ENCODE measurements at places on chromosomes 2 and 18.
A peak's percentile ranks its signal among the peaks of the same experiment; 100 is the strongest.

- no peak for DNase-seq
Measured at GRCh38 chr18:49178321-49178720, 227.6 kb upstream of the SMAD7 start.

GRCh38 chr2:37365669-37366068, 21.2 kb downstream of the QPCT start:
- DNase-seq = no peak

- no peak for DNase-seq
Measured at GRCh38 chr2:198315791-198316630, 511.6 kb downstream of the PLCL1 start.

GRCh38 chr2:14433946-14434495, 198.5 kb upstream of the LRATD1 start:
- DNase-seq = no peak

- peak; percentile 77 for DNase-seq
Measured at GRCh38 chr18:71798986-71799673, 745.0 kb downstream of the CBLN2 start.

DNA sequence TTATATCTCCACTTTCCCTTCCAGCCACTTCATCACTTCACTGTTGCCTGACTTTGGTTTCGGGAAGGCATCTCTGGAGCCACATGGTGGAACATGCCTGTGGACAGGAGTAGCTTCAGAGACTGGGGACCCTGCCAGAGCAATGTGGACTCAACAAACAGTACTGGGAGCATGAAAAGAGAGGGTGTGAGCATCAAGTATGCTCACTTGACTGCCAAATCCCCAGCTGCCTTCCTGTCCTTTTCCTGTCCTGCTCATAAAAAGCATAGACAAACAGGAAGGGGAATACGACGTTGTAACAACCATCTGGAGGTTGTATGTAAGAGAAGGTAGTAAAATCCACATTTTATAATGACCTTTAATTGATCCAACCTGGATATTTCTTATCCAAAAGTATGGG, 61.3 kb upstream of the CSRNP3 start:
- DNase-seq = no peak

DNA sequence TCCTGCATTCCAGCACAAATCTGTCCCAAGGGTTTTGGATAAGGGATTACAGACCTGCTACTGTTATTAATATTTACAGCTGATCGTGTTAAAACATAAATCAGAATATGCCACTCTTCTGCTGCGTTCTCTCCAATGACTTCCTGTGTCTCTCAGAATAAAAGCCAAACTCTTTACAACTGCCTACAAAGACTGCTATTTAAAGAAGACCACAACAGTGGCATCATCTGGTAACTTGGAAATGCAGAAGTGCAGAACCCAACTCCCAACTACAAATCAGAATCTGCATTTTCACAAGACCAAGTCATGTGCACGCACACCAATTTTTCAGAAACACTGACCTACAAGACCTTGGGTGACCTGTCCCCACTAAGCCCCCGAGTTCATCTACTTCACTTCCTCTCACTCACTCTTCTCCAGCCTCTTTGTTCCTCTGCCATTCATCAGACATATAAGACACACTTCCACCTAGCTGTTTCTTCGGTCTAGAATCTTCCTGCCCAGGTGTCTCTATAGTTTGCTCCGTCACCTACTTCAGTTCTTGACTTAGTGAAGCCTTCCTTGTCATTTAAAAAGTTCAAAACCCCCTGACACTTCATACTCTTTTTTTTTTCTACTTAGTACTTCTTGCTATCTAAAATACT, 36.0 kb downstream of the CHN1 start:
- DNase-seq = no peak

DNA sequence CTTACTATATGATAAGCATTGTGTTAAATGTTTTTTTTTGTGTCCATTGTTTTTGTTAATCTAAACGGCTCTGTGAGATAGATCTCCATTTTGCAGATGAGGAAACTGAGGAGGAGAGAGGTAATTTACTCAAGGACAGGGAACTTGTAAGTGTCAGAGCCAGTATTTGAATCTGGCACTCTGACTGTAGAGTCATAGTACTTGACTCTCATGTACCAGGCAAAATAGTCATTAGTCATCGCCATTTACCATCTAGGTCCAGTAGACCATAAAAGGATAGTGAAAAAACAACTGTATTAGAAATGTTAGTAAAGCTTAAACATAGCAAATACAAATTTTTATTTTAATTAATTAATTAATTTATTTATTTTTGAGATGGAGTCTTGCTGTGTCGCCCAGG, 4.8 kb downstream of the PSMD14 start:
- peak; percentile 38 for DNase-seq

GRCh38 chr2:239285932-239286230, 114.9 kb downstream of the HDAC4 start:
- no peak for DNase-seq

DNA sequence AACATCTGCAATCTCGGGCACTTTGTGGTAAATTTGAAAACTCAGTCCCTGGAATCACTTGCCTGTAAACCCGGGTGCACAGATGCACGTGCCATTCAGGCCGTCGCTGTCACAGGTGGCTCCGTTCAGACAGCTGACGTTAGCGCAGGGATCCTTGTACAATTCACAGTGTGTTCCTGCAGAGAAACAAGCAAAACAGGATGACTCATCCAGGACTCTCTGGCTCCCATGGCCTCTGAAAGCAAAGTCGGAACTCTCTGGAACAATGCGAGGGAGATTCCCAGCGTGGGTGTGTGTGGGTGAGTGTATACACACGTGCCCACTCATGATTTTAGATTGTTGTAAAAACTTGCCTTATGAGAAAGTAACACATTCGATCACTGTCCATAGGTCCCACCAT, 136.1 kb upstream of the PID1 start:
- peak; percentile 74 for DNase-seq

- peak; percentile 23 for DNase-seq
Measured at GRCh38 chr2:37005118-37005868, 39.0 kb upstream of the STRN start.

DNA sequence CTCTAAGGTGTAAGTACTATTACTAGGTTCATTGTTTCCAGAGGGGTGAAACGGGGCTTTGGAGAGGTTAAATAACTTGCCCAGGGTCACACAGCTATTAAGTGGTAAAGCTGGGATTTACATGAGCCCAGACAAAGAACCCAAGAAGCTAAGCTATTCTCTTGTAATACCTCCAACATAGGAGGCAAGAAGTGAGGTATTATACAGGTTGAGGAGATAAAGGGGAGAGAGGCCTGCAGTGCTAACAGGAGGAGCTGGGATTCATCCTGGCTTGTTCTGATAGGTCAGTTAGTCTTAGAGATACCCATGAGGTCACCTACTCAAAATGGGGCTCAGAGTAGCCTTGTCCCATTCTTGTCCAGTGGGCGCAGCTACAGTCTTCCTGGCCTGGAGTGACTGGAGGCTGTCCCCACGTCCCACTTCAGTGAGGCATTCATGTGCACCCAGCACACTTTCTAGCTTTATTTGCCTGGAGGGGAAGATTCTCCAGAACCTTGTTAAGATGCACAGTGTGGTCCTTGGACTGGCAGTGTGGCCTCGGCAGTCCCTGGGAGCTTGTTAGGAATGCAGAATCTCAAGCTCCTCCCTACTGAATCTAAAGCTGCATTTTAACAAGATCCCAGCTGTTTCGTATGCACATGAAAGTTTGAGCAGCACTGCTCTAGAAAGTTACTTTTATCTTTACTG, 63.5 kb downstream of the MEIS1 start:
- DNase-seq = no peak

DNA sequence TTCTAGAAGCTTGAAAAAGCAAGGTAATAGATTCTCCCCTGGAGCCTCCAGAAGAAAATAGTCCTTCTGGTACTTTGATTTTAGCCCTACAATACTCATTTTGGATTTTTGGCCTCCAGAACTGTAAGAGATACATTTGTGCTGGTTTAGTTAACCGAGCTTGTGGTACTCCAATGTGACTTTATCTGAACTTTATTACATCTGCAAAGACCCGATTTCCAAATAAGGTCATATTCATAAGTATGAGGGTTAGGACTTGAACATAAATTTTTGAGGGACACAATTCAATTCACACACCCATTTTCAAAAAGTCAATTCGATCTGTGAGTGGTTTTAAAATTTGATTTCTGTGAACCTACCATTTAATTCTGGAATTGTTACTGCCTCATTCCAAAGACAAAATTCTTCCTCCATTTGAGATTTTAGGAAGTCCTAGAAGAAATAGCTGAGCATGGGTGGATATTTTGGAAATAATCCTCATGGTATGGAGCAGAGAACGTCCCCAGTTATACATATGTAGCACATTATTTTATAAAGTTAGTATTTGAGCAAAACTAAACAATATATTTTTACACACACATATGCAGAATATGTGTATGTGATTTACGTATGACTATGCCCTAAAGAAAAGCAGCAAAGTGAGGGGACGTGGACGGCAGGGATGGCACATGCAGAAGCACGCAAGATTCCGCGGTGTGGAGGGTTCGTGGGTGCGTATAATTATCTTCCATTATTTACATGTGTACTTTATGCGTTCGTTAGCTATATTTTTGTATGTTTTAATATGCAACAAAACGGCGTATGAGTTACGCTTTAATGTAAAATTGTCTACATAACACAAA, 905 bp upstream of the NUP35 start:
- DNase-seq = peak; percentile 3

DNA sequence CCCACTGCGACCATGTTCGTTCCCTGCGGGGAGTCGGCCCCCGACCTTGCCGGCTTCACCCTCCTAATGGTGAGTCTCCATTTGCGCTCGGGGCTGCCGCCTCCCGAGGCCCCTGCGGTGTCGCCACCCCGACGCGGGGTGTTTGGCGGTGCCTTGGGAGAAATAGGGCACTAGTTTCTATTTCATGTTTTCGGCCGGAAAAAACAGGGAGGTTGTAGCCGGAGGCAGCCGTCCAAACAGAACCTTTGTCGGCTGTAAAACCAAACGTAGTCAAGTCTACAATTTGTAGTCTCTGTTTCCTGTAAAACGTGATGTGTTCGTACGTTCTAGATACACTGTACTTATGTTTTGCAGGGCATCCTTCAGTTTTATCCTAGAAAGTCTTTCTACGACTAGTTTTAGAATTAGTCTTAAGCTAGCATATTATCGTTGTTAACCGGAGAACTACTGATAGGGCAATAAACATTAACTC, 290 bp downstream of the PSMG2 start:
- DNase-seq = no peak

DNA sequence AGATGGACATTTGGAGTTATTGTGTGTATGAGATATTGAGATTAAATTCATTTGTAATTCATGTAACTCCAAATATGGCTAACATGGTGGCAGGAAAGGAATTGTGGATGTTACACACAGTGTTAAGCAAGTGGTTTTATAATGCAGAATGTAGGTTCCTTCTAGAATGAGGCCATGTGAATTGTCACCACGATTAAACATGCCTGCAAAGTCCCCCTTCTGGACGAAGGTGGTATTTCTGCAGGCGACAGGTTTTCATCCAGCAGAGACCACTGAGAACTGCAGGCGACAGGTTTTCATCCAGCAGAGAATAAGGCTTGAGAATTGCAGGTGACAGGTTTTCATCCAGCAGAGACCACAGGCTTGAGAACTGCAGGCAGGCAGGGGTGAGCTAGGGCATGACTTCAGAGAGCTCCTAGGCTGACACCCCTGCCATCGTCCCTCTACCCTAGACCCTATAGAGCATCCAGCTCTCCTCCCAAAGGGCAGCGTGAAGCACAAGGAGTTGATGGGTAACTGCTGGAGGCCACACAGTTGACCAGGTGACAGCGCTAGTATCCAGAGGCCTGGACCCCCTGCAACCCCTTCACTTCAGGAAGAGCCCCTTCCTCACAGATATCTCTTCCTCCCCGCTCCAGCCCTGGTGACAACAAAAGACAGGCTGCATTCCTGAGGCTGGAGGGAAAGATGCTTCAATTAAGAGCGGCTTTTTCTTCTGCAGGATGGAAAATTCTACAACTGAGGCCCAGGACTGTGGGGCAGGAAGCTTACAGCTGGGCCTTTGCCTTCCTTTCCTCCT, 175.8 kb downstream of the LOXHD1 start:
- peak; percentile 52 for DNase-seq

GRCh38 chr18:57210107-57210715, 63.3 kb downstream of the BOD1L2 start:
- peak; percentile 70 for DNase-seq

DNA sequence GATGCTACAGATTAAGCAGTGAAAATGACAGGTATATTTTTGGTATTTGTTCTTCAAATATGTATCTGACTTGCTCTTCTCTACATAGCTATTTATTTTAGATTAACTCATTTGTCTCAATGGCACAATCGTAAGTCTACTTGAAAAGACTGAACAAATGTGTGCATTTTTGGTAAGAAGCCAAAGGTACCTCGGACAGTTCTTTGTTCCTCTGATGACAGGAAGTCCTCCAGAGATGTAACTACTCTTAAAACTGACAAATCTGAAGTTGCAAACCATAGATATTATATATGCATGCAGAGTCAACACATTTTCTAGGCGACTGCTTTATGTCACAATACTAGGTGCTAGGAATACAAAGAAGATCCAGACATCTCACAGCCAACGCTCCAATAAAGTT, 36.7 kb downstream of the NDUFAF7 start:
- no peak for DNase-seq

- peak; percentile 32 for DNase-seq
Measured at GRCh38 chr2:121804340-121804739, 48.9 kb downstream of the TSN start.

DNA sequence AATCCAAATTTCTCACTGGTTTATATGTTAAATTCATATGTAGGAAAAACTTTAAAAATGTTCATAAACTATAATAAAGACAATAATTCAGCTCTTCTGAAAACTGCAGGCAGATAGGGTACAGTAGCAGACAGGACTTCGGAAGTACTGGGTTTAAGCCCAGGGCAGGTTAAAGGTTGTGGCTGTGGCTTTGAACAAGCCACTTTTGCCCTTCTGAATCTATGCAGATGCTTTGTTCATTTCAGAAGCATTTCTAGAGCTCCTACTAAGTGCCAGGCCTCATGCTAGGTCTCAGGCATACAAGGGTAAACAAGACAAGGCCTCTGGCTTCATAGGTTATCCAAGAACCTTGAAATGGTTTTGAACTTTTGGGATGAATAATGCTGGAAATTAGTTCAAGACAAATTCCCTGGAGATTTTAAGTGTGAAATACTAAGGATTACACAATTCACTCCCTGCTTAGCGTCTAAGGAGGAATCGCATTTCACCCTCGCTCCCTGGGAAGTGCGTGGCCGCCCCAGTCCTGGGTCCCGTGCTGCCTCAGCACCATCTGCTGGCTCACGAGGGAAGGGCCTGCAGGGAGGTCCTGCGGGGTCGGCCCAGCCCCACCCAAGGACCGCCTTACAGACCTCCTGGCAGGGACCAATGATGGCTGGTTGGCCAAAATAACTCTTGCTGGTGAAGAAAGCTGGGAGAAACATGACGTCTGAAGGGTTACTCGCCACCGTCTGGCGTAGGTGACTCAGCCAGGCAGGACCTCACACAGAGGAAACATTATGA, 67.7 kb upstream of the L3MBTL4 start:
- DNase-seq = peak; percentile 67

GRCh38 chr2:57725337-57725947, 321.2 kb upstream of the VRK2 start:
- no peak for DNase-seq

- DNase-seq = no peak
Measured at GRCh38 chr2:177171418-177171865, 41.2 kb upstream of the HNRNPA3 start.

GRCh38 chr2:157076526-157077161, 180.9 kb upstream of the GALNT5 start:
- no peak for DNase-seq

- peak; percentile 33 for DNase-seq
Measured at GRCh38 chr2:235390108-235390815, 103.6 kb upstream of the AGAP1 start.

Data from IMR-90 (cell line).